ENCODE measurements at places on chromosomes 7 and 10. TPM values are rescaled to one million over a fixed set of nuclear protein-coding genes. Genes with fewer than 3 reads are reported as not detected.

Gene SLC16A9
- 0.13 TPM for total RNA-seq

Gene CNPY1
- total RNA-seq, result not detected

Gene TMEM270
- 0.72 TPM for total RNA-seq

Gene NUTM2E
- 0.08 TPM for total RNA-seq

DNA sequence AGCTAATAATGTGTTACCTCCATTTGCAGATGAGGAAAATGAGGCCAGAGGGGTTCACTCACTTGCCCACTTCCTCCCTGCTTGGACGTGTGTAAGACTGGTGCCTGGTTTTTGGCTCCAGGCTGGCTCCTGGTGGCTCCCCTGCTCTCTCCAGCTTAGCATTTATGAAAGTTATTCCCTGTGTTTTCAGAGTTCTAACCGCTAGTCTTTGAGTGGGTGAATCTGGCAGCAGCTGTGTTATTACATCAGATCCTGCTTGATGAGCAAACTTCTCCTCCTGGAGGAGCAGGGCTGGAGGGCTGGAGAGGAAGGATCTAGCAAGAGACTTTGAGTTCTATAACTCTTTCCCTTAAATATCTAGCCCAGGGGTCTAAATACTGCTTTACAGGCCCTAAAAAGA, 80.9 kb upstream of the AGBL3 start:
- DNase-seq, result no peak

GRCh38 chr10:5284311-5285057, 80.3 kb upstream of the UCN3 start:
- DNase-seq, result no peak

DNA sequence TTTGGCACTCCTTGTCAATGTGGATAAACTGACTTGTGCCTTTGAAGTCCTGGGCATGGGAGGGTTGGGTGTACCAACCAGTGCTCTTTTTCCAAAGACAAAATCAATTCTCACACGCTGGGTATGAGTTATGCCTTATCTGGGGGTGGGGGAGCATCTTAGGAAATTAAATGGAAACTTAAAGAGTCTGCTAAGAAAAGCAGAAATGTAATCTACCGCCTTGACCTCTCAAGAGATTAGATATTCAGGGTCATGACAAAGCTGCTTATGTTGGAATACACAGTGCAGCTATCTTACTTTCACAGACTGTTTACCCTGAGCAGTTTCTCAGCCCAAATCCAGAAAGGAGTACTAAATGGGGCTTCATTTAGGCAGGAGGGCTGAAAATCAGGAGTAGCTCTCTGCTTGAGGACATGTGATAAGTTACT, 2.6 kb downstream of the MEST start:
- DNase-seq, result no peak

- no peak for DNase-seq
Measured at GRCh38 chr7:5689118-5689517, 92.3 kb downstream of the RNF216 start.

- DNase-seq, result no peak
Measured at GRCh38 chr10:75739414-75740143, 308.2 kb downstream of the LRMDA start.

GRCh38 chr7:46524350-46524749, 603.3 kb upstream of the IGFBP3 start:
- DNase-seq, result no peak

- DNase-seq, result no peak
Measured at GRCh38 chr10:49300140-49300974, 1.4 kb downstream of the C10orf71 start.
